ENCODE measurements at places on chromosomes 1 and 21. TPM values are rescaled to one million over a fixed set of nuclear protein-coding genes. Genes with fewer than 3 reads are reported as not detected.

Gene CELA2A
- total RNA-seq: not detected

Gene CCDC185
- total RNA-seq: not detected

Gene PLA2G2D
- not detected for total RNA-seq

Gene PIGV
- 13.3 TPM for total RNA-seq

Gene CACNA1S
- not detected for total RNA-seq

Gene CSF3R
- not detected for total RNA-seq

Gene SLC30A1
- 94.1 TPM for total RNA-seq

Gene OR2G3
- not detected for total RNA-seq

- peak; percentile 64 for DNase-seq
Observed at GRCh38 chr1:190320952-190321351, 156.7 kb downstream of the BRINP3 start.

DNA sequence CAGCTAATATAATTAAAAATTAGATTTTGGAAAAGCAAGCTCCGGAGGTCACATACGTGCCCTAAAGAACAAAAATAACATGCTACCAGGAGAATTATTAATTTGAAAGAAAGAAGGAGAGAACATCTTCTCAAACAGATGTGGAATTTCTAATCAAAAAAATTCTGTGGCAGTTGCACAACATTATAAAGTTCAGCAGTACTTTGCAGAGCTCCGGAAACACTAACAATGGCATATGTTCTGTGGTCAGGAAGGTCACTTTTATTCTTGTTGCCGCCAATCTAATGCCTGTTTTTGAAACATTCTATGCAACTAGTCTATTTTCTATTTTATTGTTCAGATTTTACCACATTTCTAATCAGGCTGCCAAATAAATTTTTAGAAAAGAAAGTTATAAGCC, 186.8 kb downstream of the SMYD3 start:
- no peak for DNase-seq

DNA sequence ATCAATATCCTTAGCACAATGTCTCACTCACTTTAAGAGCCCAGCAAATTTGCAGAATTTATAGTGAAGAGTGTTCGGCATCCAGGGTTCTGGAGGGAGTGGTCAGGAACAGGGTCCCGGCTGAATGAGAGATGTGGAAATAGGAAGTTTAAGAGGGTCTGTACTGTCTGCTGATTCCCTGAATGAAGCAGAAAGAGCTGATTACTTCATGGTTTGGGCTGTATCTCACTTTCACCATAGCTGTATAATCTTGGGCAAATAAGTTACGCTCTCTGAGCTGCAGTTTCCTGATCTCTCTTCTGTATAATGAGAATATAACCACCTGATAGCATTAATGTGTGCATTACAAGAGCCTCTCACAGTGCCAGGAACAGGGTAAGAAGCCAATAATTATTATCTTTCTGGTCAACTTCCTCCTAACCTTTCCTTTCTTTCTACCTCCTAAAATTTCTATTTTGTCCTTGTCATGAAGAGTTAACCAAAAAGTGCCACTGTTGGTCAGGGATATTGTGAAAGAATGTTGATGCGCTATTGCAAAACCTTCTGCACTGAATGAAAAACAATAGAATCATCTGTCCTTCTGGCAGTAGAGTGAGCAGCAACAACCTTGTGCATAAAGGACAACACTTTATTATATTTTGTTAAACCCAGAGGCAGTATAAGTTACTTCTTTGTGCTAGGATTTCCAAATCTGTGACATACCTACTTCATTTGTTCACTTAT, 14.7 kb upstream of the PTGFR start:
- peak; percentile 68 for DNase-seq

DNA sequence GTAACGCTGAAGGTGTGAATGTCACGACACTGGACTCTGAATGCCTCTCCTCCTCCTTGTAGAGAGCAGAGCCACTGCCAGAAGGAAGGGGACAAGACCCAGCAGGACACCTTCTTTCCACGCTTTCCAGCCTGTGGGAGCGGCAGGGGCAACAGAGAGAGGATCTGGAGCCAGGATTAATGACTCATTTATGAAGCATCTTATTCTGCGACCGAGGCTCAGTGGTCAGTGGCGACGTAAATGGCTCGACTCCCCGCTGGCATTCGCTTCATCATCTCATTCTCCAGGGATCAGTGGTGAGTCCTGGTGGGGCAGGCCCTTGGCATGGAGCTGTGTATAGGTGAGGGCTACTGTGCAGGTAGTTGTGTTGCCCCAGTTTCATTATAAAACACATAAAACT, 4.6 kb downstream of the SLC37A1 start:
- DNase-seq: peak; percentile 82

DNA sequence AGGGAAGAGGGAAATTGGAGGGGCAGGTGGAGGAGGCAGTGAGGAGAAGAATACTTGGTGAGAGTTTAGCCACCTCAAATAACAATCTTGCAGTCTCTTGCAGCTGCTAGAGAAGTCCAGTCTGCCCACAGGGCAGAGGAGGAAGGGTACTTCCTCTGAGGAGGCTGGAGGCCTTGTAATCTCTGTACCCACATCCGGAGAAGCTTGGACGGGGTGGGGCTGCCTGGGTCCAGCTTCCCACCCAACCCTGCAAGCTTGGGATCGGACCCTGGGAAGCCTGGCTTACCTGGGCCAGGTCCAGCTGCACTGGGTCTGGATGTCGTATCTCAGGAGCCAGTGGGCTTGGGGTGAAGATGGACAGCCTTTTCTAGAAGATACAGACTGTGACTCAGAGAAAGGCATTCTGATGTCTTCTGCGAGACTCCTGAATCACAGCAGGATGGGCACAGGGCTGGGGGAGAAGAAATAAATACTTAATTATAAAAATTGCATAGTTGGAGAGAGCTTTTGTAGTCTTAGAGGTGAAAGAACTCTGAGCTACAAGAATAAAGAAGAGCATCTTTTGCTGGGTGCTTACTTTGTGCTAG, 111.8 kb upstream of the JUN start:
- DNase-seq: no peak

DNA sequence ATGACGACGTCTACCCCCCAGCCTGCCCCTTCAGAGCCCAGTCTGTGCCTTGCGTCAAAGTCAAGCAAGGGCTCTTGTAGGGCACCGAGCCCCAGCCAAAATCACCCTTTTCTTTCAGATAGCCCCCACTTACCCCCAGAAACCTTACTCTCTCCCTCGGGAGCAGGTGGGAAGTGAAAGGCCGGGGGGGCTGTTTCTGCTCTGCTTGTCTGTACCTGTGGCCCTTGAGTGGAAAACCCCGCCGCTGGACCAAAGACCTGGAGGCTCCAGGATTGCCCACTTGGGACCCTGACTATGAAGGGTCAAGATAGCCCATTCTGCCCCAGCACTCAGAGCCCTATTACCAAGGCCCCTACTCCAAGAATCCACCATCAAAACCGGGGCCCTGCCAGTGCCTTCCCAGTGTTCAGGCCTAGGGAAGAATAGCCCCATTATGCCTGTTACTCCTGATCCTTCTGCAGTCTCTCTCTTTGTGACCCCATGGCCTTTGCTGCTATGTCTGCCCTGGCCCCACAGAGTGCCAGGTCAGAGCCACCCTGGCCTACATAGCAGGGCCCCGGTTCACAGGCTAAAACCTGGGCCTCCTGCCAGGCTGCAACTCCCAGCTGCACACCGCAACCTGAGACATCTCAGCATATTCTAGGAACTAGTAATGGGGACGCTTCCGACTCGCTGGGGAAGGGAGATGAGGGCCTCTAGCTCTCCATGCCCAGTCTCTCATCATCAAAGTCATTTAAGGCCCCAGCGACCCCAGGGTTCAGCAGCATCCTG, 22.2 kb upstream of the HPDL start:
- DNase-seq: peak; percentile 30

DNA sequence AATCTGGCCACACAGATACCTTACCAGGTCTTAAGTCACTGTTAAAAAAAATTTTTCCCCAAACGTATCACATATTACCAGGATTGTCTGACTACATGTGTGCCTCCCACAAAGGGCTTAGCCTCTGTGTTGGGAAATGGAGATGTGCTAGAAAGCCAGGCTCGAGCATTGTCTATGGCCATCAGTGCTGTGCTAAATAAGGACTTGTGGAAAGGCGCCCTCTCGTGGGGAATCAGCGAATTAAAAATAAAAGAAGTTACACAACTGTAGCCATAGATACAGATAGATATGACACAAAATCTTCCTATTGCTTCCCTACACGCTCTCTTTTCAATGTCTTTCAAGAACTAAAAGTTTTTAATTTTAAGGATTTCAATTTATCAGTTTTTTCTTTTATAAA, 47.5 kb upstream of the CRNN start:
- DNase-seq: peak; percentile 87

Measured in MCF 10A (cell line).